ENCODE measurements at places on chromosomes 13 and 19.

GRCh38 chr13:63304497-63304896 is 1888.8 kb upstream of the PCDH20 start:
- no peak for DNase-seq

DNA sequence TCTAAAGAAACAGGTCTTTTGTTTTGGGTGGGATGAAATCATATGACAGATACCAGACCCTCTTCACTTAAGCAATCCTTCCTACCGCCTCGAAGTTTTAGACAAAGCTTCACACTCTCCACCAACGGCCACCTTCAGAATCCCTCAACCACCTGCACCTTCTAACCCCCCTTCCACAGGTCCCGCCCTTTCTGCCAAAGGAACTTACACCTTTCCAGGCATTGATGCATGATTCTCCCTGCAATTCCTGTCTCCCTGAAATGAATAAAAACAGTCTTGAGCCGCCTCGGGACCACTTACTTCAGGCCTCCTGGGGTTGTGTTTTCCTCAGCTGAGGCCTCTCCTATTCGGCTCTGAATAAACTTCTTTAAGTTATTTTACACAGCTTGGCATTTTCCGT is 859 bp downstream of the ZNF433 start:
- DNase-seq, result no peak

DNA sequence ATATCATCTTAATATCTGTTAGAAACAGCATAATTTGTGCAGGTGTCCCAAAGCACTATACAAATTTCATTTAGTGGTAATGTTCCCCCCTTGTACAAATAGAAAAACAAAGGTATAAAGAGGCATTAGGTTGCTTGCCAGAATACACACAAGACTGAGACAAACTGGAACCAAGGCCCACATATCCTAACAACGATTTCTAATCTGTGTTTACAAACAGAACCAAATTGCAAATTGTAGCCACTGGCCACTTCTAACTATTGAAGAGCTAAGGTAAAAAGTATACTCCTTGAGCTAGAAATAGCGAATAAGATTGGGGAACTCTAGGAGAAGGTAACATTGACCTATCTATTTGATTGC is 526.1 kb downstream of the KLF12 start:
- no peak for DNase-seq

GRCh38 chr19:2060884-2061494 is 9.9 kb upstream of the MKNK2 start:
- no peak for DNase-seq

DNA sequence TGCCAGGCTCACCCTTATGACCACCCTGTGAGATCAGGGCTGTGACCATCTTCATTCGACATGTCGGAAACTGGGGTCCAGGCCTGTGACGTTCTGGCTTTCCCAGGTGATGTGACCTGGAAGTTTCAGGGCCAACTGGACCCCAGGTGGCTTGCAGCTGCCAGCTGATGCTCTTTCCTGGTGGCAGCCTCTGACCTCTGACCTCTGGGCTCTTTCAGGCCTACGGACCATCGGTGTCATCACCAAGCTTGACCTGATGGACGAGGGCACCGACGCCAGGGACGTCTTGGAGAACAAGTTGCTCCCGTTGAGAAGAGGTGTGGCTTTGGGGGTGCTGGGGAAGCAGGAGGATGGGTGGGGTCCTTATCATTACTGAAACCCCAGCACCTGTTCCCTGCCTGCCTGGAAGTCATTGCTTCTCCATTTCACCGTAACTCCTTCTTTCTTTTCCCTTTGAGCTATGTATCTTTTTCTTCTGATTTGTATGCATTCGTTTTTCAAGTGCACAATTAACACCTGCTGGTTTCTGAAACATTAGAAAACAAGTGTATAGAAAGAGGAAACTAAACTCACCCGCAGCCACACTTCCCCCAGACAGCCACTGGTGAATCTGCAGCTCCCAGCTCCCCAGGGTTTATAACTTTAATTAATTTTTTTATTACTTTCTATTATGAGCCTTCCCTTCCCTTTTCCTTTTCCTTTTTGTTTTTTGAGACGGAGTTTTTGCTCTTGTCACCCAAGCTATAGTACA is 58.9 kb downstream of the TMED1 start:
- no peak for DNase-seq

- no peak for DNase-seq
Observed at GRCh38 chr13:94542917-94543316, 53.0 kb downstream of the TGDS start.

DNA sequence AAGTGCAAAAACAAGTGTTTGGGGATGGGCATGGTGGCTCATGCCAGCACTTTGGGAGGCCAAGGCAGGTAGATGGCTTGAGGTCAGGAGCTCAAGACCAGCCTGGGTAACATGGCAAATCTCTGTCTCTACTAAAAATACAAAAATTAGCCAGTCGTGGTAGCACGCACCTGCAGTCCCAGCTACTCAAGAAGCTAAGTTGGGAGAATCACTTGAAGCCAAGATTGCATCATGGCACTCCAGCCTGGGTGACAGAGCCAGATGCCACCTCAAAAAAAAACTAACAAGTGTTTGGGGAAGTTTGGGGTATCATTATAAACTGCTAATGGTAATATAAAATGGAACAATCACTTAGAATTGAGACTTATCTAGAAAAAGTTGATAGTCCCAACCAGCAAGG is 24.6 kb downstream of the XPO4 start:
- no peak for DNase-seq

- no peak for DNase-seq
Observed at GRCh38 chr13:22187329-22187728, 516.5 kb downstream of the FGF9 start.

DNA sequence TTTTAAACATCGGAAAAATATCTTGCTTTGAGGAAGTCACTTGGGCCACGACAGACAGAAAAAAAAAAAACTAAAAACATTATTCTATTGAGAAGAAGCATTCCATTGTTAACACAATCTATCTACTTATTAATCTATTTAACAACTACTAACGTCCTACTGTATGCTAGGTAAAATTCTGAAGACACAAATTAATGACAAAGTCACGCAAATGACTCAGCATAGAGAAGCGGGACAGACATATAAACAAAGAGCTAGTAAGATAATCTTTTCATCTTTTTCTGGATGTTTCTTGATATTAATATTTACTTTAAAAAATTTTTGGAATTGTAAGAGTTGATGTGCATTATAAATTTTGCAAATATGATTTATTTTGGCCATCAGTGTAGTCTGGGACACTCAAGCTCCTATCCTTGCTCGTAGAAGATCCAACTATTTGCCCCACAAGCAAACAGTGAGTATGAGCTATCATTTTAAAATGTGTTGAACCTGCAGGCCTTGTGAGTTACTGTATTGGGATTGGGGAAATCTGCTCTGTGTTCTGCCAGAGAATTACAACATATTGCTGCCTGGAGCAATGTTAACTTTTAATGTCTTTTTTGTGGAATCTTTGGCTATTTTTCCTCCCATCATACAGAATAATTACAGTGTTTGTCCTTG is 109.1 kb downstream of the PCDH9 start:
- peak; percentile 3 for DNase-seq

DNA sequence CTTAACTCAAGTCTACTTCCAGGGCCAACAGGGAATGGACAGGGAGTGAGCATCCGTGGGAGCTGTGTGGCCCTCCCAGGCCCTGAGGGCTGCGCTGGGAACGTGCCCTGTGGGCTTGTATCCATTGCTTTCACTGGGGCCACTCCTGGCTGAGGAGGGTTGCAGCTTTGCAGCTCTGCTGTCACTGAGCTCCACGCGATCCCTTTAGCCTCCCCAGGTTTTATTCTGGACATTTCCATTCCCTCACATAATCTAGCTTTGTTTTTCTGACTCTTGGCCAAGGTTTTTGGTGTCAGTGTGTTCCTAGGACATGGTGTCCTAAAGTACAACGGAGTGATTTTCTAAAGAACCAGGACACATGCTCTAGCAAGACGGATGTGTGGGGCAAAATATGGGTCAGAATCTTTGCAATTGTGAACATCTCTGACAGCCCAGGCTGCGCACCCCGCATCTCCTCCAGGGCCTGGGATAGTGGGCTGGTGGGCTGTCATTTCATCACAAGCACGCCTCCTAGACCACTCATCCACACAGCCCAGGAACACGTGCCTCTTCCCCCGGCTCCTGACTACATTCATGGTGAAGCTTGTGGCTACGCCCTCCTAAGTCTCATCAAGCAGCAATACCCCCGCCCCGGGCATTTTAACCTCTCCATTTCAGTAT is 28.0 kb downstream of the GGACT start:
- DNase-seq, result no peak

GRCh38 chr19:13610039-13610691 is 103.9 kb upstream of the CACNA1A start:
- no peak for DNase-seq

DNA sequence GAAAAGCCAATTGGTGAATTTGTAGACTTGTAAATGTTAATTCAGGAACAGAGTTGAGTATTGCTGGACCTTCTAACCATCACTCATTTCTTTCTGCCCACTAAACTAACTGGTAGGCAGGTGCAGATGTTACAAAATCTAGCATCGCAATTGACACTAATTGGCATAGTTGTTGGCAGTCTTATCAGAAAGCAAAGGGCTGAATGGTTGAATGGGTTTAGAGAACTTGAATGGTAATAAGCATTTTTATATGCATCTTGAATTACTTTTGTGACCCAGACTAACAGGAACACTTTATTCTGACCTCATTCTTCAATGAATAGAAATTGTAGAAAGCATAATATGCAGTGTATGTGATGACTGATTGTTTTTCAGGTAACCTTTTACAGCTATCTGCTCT is 189.1 kb downstream of the GGACT start:
- DNase-seq, result peak; percentile 38

GRCh38 chr13:66693656-66694055 is 536.5 kb downstream of the PCDH9 start:
- DNase-seq, result no peak

DNA sequence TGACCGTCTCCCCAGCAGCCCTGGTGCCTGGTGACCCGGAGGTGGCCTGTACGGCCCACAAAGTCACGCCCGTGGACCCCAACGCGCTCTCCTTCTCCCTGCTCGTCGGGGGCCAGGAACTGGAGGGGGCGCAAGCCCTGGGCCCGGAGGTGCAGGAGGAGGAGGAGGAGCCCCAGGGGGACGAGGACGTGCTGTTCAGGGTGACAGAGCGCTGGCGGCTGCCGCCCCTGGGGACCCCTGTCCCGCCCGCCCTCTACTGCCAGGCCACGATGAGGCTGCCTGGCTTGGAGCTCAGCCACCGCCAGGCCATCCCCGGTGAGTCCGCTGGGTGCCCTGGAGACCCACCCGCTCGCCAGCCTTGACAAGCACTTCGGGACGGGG is 2.2 kb downstream of the MADCAM1 start:
- no peak for DNase-seq

DNA sequence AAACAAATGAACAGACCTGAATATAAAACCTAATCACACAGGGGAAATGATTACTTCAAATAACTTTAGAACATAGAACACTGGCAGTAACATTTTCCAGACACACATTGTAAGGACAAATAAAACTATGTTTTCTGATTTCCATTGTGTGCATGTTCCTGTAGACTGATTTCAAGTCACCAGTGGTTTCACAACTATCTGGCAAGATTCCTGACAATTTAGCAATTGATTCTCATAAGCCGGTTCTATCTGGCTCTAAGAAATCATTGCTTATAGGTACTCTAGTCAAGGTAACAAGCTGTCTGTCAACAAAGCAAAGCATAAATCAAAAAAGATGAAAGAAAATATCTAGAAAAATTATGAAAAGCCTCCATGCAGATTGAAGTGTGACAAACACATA is 19.6 kb upstream of the PCCA start:
- no peak for DNase-seq

DNA sequence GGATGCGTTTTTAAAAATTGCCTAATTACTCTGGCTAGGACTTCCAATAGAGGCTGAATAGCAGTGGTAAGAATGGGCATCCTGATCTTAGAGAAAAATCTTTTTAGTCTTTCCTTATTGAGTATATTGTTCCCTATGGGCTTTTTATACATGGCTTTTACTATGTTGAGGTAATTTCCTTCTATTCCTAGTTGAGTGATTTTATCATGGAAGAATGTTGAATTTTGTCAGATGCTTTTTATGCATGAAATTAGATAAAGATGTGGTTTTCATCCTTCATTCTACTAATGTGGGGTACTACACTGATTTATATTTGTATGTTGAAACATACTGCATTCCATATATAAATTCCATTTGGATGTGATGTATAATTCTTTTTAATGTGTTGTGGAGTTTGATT is 2673.8 kb downstream of the PCDH9 start:
- DNase-seq, result no peak

GRCh38 chr13:47326061-47326460 is 429.2 kb upstream of the HTR2A start:
- no peak for DNase-seq

DNA sequence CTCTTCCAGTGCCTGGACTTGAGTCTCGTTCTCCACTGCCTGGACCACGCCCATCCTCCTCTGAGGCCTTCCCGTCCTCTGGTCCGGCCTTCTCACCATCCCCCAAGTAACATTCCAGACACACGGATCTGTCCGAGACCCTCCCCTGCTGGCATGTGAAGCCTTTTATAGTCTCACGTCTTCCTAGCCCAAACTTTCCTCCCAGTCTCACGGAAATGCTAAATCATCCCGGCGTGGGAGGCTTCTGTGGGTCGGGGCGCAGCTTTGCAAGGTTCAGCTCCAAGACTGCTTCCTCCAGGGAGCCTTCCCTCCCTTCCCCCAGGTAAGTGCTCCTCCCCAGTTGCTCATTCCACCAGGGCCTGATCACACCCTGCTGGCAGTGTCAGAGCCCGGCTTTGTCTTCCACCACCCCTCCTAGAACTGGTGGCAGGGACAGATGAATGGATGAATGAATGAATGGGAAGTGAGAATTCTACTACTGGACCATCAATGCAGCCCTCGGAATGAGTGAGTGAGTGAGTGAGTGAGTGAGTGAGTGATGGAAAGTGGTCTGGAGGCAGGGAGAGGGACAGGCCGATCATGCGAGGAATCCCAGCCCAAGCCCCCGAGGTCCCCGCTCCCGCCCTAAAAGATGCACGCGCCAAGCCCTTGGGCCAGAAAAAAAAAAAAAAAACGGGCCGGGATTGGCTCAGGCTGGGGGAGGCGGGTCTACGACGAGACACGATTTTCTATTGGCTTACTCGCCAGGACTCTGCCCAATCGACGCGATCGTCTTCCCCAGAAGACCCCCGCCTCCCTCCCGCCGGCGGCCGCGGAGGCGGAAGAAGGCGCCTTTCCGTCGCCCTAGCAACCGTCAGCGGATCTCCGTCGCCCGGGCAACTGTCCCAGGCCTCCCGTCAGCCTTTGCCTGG is 9.3 kb downstream of the EPHX3 start:
- DNase-seq, result peak; percentile 86

GRCh38 chr13:99281811-99282263 is 23.7 kb upstream of the GPR18 start:
- DNase-seq, result no peak
